ENCODE measurements at places on chromosomes 4 and X.

GRCh38 chrX:38452603-38453002 lies 100.2 kb downstream of the OTC start:
- no peak for DNase-seq

DNA sequence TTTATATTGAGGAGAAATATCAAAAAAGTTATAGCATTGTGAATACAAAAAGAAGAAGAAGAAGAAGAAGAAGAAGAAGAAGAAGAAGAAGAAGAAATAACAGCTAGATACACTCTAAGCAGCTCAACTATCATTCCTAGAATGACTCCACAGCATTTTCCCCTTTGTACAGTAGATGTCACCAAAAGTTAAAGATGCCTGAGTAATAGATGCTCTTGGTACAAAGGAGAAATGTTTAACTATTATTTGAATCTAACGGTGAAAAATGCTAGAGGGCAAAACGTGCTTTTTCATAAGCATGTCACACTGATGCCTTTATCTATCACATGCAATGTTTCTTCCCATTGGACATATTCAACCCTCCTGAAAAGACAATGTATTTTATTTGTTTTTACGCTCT lies 178.4 kb upstream of the GPRIN3 start:
- DNase-seq: no peak

DNA sequence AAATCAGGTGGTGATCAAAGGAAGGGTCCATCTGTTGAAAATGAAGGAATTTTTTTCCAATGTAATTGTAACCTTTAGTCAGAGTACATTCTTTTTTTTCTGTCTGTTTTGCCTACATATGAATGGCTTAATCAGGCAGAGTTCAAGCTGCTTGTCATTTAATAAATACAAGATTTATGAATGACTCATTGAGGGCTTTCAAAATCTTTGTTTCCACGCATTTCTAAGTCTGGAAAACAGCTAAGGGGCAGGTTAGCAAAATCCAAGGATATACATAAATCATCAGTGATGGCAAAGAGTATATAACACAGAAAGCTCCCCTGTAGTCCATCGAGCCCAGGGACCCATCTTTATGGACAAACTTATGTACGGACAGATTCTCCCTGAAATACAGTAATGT lies 1.8 kb downstream of the CA5B start:
- DNase-seq: no peak

DNA sequence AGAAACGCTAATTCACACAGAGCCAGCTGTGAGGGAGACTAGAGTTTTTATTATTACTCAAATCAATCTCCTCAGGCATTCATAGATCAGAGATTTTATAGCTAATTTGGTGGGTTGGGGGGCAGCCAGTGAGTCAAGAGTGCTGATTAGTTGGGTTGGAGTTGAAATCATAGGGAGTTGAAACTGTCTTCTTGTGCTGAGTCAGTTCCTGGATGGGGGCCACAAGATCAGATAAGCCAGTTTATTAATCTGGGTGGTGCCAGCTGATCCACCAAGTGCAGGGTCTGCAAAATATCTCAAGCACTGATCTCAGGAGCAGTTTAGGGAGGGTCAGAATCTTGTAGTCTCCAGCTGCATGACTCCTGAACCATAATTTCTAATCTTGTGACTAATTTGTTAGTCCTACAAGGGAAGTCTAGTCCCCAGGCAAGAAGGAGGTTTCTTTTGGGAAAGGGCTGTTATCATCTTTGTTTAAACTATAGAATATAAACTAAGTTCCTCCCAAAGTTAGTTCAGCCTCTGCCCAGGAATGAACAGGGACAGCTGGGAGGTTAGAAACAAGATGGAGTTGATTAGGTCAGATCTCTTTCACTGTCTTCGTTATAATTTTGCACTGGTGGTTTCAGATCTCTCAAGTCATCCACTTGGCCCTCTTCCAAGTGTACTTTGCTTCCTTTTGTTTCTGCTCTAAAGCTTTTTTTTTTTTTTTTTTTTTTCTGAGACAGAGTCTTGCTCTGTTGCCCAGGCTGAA lies 5.4 kb upstream of the NAA11 start:
- no peak for DNase-seq

GRCh38 chrX:132219343-132219768 lies at the start of gene RAP2C:
TSS of gene RAP2C (minus strand) at chrX:132219447. CDS start at chrX:132217268, 2,179 bp downstream.
- DNase-seq: peak; percentile 66
